ENCODE measurements at places on chromosomes 13 and 19. TPM values are rescaled to one million over a fixed set of nuclear protein-coding genes. Genes with fewer than 3 reads are reported as not detected.

Gene SIGLEC5
- not detected for total RNA-seq

Gene GPALPP1
- total RNA-seq: 25.0 TPM

Gene ZNF507
- 10.4 TPM for total RNA-seq

Gene OR7C1
- not detected for total RNA-seq

Gene ZNF681
- total RNA-seq: not detected

Gene TMIGD2
- total RNA-seq: not detected

Gene ZNF285
- total RNA-seq: 0.17 TPM

Gene KLF2
- 13.5 TPM for total RNA-seq

Gene HSPB6
- total RNA-seq: 6.7 TPM

Gene KLF1
- total RNA-seq: 1.3 TPM

GRCh38 chr19:35563207-35563829, at the start of gene ATP4A:
Gene ATP4A, minus strand, starts transcription at chr19:35563658. Its CDS starts 29 bp downstream, at chr19:35563629.
- no peak for DNase-seq

DNA sequence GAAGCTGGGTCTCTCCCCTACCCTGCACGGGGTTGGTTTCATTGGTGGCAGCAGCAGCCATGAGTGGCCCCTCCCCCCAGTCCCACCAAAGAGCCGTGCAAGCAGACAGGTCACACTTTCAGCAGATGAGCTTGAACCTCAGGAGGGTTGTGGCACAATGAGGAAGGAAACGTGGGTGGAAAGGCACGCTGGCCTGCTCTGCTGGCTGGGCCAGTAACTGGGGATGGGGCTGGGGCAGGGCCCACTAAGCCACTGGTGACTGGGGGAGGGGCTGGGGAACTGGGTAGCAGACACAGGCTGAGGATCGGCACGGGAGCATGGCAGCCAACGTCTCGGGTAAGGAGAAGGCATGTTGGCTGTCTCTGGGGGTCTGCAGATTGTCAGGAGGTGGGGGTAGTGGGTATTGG, at the start of gene P2RY11:
P2RY11 (plus strand) TSS at position 289 of the 407 bp plus-strand sequence; CDS start at position 318, 29 bp downstream.
- DNase-seq: no peak

- no peak for DNase-seq
Measured at GRCh38 chr13:99320693-99321481, 13.7 kb upstream of the GPR183 start.

DNA sequence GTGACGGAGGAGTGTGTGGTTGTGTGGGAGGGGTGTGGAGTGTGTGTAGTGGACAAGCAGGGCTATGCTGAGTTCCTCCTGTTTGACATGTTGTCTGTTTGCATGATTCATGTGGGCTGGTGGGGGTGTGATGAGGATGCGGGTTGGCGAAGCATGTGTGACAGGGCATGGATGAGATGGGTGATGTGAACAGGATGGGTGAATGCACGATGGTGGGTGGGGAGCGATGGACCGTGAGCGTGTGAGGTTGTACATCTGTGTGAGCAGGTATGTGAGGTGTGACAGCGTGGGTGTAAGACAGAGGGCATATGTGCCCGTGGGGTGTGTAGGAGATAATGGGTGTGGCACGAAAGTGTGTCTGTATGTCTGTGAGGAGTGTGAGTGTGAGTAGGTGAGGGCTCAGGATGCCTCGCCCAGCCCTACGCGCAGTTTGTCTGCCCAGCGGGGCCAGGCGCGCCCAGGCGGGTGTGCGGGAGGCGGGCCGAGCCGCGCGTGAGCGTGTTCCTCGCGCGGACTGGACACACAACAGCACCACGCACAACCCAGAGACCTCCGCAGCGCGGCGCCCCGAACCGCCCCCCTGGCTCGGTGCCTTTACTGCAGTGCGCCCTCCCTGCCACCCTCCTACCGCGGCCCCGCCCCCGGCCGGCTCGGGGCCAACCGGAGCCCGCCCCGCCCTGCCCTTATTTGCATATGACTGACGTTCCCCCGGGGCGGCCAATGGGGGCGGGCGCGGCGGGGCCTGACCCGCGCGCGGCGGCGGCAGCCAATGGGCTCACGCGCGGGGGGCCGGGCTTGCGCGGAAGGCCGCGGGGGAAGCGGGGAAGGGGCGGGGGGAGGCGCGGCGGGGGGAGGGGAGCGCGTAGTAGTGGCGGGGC, 14.4 kb downstream of the CIC start:
- DNase-seq: peak; percentile 85

DNA sequence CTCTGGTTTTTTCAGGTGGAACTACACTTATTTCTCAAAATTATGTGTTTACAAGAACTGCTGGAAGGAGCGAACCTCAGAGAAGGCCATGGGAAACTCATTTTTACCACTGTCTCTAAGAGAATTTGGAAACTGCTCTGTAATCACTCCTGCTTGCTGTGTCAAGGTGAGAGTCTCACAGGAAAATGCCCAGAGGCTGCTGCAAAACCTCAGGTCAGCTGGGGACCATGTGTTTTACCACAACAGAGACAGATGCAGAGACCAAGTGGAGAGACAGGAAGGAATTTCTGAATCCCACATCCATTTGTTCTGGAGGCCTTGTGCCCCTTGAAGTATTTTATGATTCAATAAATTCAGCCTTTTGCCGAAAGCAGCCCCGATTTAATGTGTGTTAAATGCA, 743.8 kb upstream of the SLC10A2 start:
- no peak for DNase-seq

GRCh38 chr19:17646441-17646840, 41.7 kb downstream of the UNC13A start:
- DNase-seq: no peak

DNA sequence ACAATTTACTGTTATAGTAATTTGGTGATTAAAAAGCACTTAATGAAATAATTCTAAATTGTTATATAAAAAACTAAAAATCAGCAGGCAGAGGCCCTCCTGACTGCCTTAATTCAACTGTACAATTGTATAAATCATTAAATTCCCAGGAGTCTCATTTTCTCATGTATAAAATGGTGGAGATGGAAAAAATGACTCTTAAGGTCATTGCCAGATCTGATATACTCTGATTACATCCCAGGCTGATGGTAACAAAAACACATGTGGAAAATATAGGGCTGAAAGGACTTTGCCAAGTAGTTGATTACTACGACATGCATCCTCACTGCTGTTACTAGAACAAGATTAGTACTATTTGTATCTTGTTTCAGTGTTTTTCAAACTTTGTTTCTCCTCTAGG, 1020.0 kb upstream of the SLC10A2 start:
- no peak for DNase-seq

- no peak for DNase-seq
Measured at GRCh38 chr13:110347535-110348308, 40.6 kb downstream of the COL4A2 start.

DNA sequence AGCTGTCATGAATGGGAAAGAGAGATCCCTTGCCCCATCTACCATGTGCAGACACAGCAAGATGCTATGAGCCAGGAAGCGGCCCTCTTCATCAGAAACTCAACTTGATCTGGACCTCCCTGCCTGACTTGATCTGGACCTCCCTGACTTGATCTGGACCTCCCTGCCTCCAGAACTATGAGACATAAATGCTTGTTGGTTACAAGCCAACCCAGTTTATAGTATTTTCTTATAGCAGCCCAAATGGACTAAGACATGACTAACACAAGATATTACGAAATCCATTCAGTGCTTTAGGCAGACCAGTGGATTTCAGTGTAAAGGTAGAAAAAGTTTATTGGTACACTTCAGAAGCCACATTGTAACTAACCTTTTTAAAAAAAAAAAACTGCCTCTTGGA, 15.6 kb downstream of the PCID2 start:
- DNase-seq: no peak

DNA sequence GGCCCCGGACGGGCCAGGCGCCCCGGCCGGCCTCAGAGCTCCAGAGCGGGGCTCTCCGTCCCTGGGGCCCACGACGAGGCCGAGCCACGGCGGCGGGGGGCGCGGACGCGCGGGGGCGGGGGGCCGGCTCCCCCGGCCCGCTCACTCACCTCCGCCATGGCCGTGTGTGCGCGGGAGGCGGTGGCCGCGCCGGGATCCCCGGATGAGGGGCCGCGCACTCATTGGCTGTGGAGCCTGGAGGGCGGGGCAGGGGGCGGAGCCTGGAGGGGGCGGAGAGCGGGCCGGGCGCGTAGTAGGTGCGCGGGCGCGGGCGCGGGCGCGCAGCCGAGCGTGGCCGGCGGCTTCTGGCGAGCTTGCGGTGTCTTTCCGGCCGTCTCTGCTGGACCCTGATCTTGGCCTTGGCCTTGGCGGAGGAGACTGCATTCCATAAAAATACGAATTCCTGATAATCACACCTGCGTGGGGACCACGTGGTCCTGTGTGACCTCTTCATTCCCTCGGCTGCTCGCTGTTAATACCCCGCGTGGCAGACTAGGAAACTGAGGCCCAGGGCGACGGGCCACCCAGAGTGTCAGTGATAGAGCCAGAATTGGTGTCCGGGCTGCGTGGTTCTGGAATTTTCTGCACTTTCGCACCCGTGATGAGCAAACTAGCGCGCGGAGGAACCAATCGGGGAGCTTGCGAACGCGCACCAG, at the start of gene MIER2:
MIER2 (minus strand) TSS at position 172 of the 695 bp plus-strand sequence; CDS start at position 158, 14 bp downstream.
- DNase-seq: peak; percentile 73

- DNase-seq: no peak
Measured at GRCh38 chr19:35040826-35041547, 534 bp upstream of the HPN start.

DNA sequence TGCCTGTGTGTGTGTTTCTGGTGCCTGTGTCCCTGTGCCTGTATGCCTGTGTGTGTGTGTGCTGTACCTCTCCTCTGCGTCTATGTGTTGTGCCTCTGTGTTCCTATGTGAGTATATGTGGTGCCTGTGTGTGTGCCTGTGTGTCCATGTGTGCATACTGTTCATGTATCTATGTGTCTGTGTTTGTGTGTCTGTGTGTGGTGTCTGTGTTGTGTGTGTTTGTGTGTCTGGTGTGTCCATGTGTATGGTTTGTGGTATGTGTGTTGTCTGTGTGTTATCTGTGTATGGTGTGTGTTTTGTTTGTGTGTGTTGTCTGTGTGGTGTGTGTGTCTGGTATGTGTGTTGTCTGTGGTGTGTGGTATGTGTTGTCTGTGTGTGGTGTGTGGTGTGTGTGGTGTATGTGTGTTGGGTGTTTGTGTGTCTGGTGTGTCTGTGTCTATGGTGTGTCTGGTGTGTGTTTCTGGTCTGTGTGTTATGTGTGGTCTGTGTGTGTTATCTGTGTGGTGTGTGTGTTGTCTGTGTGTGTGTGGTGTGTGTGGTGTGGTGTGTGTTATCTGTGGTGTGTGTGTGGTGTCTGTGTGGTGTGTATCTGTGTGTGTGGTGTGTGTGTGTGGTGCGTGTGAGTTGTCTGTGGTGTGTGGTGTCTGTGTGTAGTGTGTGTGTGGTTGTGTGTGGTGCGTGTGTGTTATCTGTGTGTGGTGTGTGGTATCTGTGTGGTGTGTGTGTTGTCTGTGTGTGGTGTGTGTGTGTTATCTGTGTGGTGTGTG, 20.4 kb downstream of the HDGFL2 start:
- no peak for DNase-seq

- DNase-seq: no peak
Measured at GRCh38 chr13:71864094-71864985, 2.7 kb downstream of the DACH1 start.

DNA sequence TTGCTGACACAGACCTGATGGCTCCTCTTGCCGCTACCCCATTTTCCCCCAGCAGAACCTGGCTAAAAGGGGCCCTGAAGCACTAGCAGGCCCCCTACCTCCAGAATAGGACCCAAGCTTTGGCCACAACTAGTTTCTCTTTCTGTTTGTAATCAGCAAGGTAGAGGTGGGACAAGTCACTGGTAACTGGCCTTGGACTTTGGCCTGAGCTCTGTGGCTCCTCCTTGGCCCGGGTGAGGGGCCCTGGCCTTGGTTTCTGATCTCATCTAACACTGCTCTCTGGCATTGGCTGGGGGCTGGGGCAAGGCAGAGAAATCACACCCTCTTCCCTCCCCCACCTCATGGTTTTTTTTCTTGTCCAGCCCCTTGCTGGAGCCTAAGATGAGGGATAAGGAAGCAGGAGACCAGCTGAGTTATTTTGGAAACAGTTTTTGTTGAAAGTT, 2.1 kb downstream of the CALM3 start:
- DNase-seq: no peak

DNA sequence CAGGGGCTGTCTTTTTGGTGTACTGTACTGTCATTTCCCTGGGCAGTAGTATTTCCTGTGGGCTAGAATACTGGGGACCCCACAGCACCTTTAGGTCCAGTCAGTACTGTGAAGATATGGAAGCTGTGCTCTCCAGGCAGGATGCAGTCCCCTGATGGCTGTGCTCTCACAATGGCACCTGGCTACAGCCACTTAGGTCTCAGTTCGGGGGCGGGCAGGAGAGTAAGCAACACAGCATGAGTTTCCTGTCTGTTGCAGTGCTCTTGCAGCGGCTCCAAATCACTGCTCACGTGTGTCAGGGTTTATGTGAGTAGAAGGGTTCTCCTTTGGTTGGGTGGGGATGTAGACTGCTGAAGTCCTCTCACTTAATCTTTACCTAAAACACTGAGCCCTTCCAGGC, 810.4 kb downstream of the DACH1 start:
- no peak for DNase-seq

GRCh38 chr19:31955061-31955460, 390.3 kb upstream of the ZNF507 start:
- no peak for DNase-seq

DNA sequence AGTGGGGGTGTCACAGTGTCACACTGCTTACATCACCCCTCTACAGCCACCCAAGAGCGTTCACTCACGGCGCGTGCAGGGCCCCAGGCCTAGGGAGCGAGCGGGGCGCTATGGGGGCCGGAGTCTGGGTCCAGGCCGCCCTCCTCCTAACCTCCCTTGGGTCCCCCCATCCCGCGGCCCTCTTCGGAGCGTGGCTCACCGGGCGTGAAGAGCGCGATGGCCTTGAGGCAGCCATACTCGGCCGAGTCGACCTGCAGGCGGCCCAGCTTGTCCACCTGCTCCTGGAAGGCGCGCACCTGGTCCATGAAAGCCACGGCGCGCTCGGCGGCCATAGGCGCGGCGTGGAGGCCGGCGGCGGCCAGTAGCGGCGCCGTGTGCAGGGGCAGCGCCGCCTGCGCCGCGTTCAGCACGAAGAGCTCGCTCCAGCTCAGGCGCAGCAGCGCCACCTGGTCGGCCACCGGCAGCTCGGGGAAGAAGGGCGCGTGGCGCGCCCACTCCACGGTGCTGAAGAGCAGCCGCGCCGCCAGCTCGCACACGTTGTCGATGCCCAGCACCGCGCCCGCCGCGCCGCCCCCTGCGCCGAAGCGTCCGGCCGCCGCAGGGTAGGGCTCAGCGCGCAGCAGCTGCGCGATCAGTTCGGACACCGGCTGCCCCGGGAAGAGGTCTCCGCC, 9.4 kb downstream of the OCEL1 start:
- peak; percentile 45 for DNase-seq

GRCh38 chr19:34359140-34359953, 5.6 kb upstream of the GPI start:
- DNase-seq: peak; percentile 95

DNA sequence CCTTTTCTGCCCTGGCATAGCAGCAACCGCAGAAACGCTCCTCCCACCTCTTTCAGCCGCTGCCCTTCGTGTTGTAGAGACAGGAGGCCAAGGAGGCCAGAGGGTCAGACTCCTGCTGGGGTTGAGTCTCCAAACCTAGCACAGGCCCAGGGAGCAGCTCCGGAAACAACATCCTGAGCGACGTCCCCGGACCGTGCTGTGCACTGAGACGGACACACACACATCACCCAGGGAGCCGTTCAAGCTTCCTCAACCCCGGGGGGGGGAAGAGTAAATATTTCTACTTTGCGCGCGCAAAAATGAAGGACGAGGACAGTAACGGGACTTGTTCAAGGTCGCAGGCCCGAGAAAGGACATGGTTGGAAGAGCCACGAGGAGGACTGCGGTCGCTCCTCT, 657 bp downstream of the ZNF550 start:
- no peak for DNase-seq

All from NCI-H460 (cell line).